ENCODE measurements at places on chromosomes 2 and 18. TPM values are rescaled to one million over a fixed set of nuclear protein-coding genes. Genes with fewer than 3 reads are reported as not detected.

The PLCL1 gene
- under 0.01 TPM for total RNA-seq

The C18orf54 gene
- 3.2 TPM for total RNA-seq

The MC4R gene
- total RNA-seq, result 0.13 TPM

The PRKAG3 gene
- not detected for total RNA-seq

The GPR75 gene
- total RNA-seq, result 0.98 TPM

The RBM44 gene
- total RNA-seq, result 0.51 TPM

The COL4A4 gene
- 0.81 TPM for total RNA-seq

The SCN1A gene
- total RNA-seq, result not detected

The TSPYL6 gene
- not detected for total RNA-seq

The CKAP2L gene
- 0.63 TPM for total RNA-seq

The STARD6 gene
- total RNA-seq, result not detected

The CACNB4 gene
- total RNA-seq, result 0.13 TPM

The PCARE gene
- total RNA-seq, result not detected

The RASGRP3 gene
- total RNA-seq, result not detected

Data from mesangial cell (primary cell).